ENCODE measurements at places on chromosomes 12 and 14. TPM values are rescaled to one million over a fixed set of nuclear protein-coding genes. Genes with fewer than 3 reads are reported as not detected.

KIF26A gene
- 1.6 TPM for total RNA-seq

OASL gene
- total RNA-seq: 0.91 TPM

CLEC6A gene
- total RNA-seq: not detected

SERPINA4 gene
- total RNA-seq: not detected

GATC gene
- 19.3 TPM for total RNA-seq

MYL6 gene
- 1,587 TPM for total RNA-seq

CABP1 gene
- total RNA-seq: 0.23 TPM

FRMD6 gene
- 59.1 TPM for total RNA-seq

POTEM gene
- 18.1 TPM for total RNA-seq

ZNF605 gene
- total RNA-seq: 12.7 TPM

All from prostate gland (tissue), 2 donors.